ENCODE measurements at places on chromosomes 2 and 18. TPM values are rescaled to one million over a fixed set of nuclear protein-coding genes. Genes with fewer than 3 reads are reported as not detected.

- no peaks in the 10 kb centered on the region for H3K36me3 ChIP-seq
- H3K27me3 ChIP-seq, result no peaks in the 10 kb centered on the region
- H3K4me1 ChIP-seq, result peaks cover 34% of the 10 kb centered on the region
- peak overlapping the region; percentile 68 for H3K27ac ChIP-seq
- no peak for DNase-seq
- no peak overlapping the region for H3K4me3 ChIP-seq
These were observed 122.4 kb upstream of the LINC00305 start for GRCh38 chr18:64271246-64271645.

The RAPH1 gene
- 22.6 TPM for total RNA-seq

GRCh38 chr2:207502577-207503198 is 27.1 kb upstream of the CREB1 start:
- H3K4me3 ChIP-seq, result no peak overlapping the region
- no peaks in the 10 kb centered on the region for H3K36me3 ChIP-seq
- no peaks in the 10 kb centered on the region for H3K4me1 ChIP-seq
- H3K27ac ChIP-seq, result no peak overlapping the region
- H3K27me3 ChIP-seq, result no peaks in the 10 kb centered on the region

- H3K27me3 ChIP-seq, result no peaks in the 10 kb centered on the region
- H3K27ac ChIP-seq, result no peak overlapping the region
These were observed 21.5 kb upstream of the GPC1 start for GRCh38 chr2:240413813-240414429.

DNA sequence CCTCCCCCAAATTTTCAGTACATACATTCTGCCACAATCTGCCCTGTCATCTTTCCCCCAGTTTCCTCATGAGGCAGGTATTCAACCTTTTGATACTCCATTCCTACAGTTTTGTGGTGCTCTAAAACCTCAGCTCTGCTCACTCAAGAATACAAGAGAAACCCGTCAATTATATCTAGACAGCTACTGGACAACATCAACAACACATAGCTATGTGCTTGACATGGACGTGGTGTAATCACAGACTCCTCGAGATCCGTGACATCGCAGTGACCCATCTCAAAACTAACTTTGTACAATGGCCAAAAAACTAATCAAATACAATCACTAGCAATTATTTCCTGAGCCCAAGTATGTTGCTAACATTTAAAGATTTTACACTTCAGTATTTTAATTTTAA is 23.6 kb downstream of the WDSUB1 start:
- no peak for DNase-seq
- H3K27ac ChIP-seq, result no peak overlapping the region
- no peaks in the 10 kb centered on the region for H3K4me1 ChIP-seq
- H3K36me3 ChIP-seq, result no peaks in the 10 kb centered on the region
- no peaks in the 10 kb centered on the region for H3K27me3 ChIP-seq

The CENPA gene
- total RNA-seq, result not detected

DNA sequence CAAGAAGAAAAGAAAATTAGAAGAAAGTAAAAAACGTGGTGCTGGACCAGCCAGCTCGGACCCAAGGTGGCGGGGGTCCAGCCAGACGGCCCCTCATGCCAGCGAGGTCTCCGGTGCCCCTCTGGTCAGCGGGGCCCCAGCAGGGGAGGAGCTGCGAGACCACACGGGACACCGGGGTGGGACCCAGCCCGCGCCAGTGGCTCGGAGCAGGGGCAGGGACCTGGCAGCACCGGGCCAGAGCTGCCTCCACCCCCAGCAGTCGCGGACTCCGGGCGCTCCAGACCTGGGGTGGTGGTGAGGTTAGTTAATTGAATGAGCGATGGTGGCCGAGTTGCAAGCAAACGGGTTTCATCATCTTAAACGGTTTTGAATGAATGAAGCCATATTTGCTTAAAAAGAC is 289.9 kb upstream of the MC4R start:
- no peak overlapping the region for H3K27ac ChIP-seq
- no peaks in the 10 kb centered on the region for H3K27me3 ChIP-seq
- no peaks in the 10 kb centered on the region for H3K4me1 ChIP-seq
- H3K4me3 ChIP-seq, result no peak overlapping the region
- no peaks in the 10 kb centered on the region for H3K36me3 ChIP-seq

The CTAGE1 gene
- not detected for total RNA-seq
